ENCODE measurements at places on chromosomes 16 and 17.

DNA sequence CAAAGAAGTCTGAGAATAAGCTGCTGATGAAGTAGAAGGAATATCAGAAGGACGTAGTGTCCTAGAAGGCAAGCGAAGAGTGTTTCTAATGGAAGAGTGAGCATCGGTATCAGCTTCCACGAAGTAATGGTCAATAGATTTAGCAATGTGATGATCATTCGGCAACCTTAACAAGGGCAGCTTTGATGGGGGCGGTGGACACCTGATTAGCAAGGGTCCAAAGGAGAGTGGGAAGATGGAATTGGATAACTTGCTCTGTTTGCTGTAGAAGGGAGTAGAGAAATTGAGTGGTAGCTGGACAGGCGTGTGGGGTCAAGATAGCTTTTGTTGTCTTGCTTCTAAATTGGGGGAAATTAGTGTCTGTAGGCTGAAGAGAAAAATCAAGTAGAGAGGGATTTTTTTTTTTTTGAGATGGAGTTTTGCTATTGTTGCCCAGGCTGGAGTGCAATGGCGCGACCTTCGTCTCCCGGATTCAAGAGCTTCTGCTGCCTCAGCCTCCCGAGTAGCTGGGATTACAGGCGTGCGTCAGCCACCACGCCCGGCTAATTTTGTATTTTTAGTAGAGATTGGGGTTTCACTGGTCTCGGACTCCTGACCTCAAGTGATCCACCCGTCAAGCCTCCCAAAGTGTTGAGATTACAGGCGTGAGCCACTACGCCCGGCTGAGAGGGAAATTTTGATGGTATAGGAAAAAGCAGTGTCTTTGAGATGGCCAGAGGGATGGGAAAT lies 13.9 kb upstream of the HES7 start:
- DNase-seq = no peak

- no peak for DNase-seq
These were observed 387.2 kb downstream of the NPIPA8 start for GRCh38 chr16:17949141-17949981.

- no peak for DNase-seq
These were observed 55.3 kb downstream of the HLF start for GRCh38 chr17:55319933-55320593.

- DNase-seq = no peak
These were observed 6.6 kb downstream of the PRSS8 start for GRCh38 chr16:31128711-31129567.

GRCh38 chr16:18829251-18829650 lies 27.9 kb upstream of the ARL6IP1 start:
- no peak for DNase-seq

- no peak for DNase-seq
These were observed 379.2 kb upstream of the ZFHX3 start for GRCh38 chr16:73427164-73427563.

- no peak for DNase-seq
These were observed 15.3 kb upstream of the GNG13 start for GRCh38 chr16:815861-816260.

- DNase-seq = no peak
These were observed 306 bp upstream of the SPATA20 start for GRCh38 chr17:50546701-50547034.

DNA sequence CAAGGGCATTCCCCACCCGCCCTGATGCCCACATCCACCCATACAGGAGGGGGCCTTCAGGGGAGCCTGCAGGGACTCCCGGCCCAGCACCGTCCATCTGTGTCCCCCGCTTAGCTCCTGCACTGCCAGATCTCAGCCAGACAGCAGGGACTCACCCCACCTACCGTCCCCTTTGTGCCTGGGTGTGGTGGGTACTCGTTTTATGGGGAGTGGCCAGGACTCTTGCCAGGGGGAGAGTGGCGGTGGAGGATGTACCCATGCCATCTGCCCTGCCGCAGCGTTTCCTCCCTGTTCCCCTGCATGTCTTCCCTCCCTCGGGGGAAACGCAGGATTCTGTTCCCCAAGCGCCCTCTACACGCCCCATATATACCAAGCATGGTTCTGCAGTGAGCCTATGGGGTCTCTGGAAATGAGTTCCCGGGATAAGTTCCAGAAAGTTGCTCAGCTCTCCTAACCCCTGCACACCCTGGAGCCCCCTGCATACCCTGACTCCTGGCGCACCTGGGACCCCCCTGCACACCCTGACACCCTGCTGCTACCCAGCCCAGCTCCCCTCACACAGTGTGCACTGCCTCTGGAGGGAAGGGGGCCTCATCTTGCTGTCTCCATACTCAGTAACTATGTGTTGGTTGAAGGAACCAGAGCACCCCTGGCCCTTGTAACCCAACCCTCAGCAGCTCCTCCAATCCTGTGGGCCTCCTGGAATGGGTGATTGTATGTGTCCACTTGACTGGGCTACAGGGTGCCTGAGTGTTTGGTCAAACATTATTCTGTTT lies 4.2 kb upstream of the MAFG start:
- no peak for DNase-seq

- DNase-seq = no peak
These were observed 69.1 kb downstream of the COPRS start for GRCh38 chr17:31789707-31790505.

DNA sequence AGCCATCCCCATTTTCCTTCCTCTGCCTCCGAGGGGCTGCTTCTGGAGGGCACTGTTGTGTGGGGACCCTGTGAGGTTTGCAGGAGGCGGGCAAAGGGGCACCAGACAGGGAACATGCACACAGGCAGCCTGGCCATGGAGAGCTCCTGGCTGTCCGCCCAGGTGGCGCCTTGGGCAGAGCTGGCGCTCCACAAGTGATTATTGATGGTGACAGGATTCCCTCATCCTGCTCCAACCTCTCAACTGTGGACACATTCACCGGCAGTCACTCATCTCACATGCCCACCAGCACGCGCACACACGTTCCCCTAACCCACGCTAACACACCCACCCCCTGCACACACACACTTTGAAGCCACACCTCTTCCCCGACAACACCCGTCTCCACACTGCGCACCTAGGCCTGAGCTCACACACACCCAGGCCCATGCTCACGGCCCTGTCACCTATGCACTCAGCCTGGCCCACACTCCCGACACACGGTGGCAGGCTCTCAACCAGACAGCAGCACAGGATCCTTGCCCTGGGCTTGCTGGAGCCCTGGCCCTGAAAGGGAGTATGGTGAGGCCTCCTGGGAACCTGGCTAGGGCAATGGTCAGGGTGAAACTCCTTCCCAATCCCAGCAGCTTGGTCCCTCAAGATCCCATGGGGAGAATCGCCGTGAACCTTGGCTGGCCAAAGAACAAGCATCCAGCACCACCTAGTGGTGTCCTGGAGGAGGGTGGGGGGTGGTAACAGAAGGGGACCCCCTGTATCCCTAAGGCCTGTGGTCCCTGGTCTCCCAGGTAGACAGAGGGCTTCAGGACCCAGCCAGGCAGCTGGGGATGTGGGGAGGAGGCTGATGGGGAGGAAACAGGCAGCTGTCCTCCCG lies 3.6 kb downstream of the PNMT start:
- no peak for DNase-seq

DNA sequence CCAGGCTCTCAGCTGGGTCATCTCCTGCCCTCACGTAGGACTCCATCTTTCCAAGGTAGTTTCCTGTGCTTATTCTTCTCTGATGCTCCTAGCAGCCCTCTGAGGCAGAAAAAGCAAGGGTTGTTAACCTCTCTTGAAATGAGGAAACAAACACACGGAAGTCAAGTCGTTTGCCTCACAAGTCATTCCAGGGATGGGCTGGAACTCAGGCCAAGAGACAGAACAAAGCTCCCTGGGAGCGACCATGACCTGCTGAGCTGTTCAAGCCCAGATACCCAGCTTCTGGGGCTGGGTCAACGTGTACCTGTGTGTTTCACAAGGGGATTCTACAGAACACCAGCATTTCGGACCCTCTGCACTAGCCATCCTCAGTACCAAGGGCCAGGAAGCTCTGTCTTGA lies 28.1 kb downstream of the SRL start:
- no peak for DNase-seq

GRCh38 chr17:44587339-44587738 lies 30.1 kb downstream of the FZD2 start:
- no peak for DNase-seq

- DNase-seq = no peak
These were observed 22.2 kb downstream of the WSCD1 start for GRCh38 chr17:6092182-6092902.

DNA sequence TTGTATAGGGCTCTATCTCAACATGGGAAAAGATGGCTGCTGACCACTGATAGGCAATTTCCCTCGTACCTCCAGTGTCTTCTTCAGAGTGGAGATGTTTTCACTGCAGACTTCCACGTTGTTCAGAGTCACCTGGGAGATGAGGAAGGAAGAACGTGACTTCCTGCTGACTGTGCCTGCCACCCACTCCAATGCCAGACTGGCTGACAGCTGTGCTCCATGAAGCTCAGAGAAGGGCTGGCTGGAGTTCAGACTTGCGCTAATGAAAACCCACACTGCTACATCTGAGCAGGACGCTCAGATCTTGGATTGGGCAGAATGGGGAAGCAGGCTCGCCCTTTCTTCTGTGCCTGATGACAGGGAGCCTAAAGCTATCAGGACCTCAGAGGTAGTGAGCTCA lies 33.1 kb downstream of the COG4 start:
- no peak for DNase-seq

DNA sequence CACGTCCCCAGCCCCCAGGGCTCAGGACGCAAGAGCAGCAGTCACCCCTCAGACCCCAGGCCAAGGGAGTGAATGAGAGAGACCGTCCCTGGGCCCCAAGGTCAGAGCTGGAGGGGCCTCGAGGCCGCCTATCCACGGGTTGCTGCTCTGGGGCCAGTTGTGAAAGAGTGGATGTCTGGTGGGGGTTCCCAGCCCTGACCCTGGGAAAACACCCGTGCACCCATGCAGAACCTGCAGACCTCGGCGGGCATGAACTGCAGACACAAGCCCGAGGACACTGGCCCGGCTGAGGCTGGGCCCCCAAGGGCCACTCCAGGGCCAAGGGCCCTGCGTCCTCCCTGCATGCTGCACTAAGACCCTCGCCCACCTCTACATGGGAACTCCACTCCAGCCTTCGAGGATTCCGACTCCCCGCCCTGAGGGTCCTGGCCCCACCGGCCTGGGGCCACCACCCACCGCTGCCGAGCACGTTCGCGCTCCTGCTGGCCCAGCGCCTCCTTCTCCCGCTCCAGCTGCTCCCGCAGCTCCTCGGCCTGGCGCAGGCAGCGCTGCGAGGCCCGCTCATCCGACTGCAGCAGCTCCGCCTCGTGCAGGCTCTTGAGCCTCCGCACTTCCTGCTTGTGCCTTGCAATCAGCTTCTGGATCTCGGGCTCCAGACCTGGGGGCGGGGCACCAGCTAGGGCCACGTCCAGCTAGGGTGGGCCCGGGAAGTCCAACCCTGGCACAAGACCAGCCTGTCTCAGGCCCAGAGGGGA lies 27.6 kb upstream of the AATK start:
- DNase-seq = no peak

GRCh38 chr16:10383626-10384025 lies 2.2 kb upstream of the ATF7IP2 start:
- DNase-seq = no peak

DNA sequence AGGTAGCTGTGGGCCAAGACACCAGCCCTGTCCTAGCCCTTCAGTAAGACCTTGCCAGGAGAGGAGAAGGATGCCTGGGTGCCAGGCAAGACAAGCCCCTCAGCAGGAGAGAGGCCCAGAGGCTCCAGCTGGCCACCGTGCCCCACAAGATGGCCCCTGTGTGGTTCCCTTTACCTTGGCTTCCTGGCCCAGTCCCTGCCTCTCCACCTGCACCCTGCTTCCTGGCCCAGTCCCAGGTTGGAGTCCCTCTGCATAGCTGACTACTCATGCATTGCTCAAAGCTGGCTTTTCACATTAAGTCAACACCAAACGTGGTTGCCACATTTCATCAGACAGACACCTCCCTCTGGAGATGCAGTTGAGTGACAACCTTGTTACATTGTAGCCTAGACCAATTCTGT lies 4.0 kb downstream of the SYNGR3 start:
- no peak for DNase-seq

DNA sequence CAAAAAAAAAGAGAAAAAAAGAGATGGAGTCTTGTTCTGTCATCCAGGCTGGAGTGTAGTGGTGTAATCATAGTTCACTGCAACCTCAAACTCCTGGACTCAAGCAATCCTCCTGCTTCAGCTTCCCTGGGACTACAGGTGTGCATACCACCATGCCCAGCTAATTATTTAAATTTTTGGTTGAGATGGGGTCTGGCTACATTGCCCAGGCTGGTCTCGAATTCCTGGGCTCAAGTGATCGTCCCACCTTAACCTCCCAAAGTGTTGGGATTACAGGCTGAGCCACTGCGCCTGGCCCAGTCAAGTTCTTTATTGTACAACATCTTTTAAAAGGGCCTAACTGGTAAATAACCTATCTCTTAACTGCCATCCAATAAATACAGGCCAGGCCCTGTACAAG lies 6.1 kb upstream of the RANGRF start:
- no peak for DNase-seq

- no peak for DNase-seq
These were observed 9.0 kb downstream of the PITPNA start for GRCh38 chr17:1553354-1554266.

GRCh38 chr16:11308493-11309283 lies 27.6 kb upstream of the PRM1 start:
- DNase-seq = no peak

DNA sequence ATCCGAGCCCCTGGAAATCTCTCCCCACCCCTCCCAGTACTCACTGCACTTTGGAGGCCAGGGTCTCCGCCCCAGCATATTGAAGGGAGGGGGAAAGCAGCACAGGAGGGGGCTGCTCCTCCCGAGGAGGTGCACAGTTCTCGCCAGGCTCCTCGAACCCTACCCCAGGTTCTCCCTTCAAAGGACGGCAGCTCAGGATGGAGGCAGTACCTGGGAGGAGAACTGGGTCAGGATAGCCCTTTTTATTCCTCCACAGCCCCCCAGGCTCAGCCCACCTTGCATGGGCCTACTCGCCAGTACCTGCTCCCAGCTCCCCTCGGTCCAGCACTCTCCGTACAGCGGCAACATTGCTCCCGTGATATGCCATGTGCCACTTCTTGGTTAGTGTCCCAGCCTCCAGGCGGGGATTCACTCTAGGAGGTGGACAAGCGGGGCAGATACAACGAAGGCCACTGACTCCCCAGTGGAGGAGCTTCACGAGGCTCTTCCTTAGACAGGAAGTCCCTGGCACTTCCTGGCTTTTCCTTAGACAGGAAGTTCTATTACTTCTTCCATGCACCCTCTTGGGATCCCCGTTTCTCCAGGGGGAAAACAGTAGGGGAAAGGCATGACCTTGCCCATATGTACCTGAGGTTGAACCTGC lies 2.1 kb upstream of the GPS2 start:
- DNase-seq = no peak

DNA sequence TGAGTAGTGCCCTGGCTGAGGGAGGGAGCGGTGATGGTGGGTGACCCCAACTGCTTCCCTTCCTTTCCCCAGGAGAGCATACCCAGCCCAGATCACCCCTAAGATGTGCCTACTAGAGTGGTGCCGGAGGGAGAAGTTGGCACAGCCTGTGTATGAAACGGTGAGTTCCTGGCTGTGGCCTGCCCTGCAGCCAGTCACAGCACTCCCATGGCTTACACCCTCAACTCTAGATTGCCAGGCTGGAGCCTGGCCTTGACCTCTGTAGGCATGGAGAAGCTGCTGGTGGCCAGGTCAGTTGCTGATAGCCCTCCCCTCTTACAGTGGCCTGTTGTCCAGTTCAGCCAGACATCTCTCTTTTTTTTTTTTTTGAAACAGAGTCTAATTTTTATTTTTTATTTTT lies 8.6 kb upstream of the NFATC3 start:
- DNase-seq = no peak
